NCI-H2081 (cell line): ENCODE measurements at places on chromosomes 6 and 20.
A peak's percentile ranks its signal among the peaks of the same experiment; 100 is the strongest.

- no peak for DNase-seq
Observed at GRCh38 chr6:293193-294174, 1.2 kb downstream of the DUSP22 start.

DNA sequence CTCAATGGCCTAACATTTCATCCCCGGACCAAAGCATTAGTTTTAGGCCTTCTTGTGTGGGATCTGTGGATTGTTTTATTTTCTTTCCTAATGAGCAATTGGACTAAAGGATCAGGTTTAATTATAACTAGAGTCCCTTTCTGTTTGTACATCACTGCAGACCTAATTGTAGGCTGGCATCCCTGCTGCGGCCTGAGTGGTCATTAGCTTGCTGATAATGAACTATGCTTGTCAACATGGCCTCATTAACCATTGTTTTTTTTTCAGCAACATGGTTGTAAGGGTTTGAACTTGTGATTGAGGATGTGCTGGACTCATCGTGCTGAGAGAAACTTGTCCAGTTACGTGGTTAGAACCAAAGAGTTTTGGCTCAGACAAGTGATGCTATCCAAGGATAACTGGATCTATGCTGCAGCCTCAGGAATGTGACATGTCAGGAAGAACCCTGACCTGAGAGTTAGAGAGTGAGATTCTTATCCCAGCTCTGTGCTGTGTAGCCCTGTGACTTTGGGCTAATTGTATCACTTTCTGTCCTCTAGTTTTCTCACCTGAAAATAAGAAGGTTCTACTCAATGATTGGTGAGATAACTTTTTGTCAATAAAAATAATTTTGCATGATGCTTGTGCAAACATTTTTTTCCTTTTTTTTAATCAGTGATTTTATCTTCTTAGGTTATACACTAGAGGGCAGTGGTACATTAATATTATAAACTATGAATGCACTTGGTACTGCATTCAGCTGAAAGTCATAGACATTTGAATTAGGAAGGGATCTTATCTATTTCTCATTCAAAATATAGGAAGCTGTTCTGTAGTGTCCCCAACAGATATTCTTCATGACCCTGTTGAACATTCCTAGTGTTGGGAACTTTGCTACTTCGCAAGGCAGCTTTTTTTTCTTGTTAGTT lies 140.9 kb downstream of the RNF144B start:
- DNase-seq: peak; percentile 13

GRCh38 chr6:57221936-57222742 lies at the start of gene RAB23:
TSS of gene RAB23 (minus strand) at chr6:57222307. CDS start at chr6:57210380, 11,927 bp downstream.
- DNase-seq: peak; percentile 78

GRCh38 chr6:79374308-79374707 lies 139.8 kb upstream of the HMGN3 start:
- no peak for DNase-seq

DNA sequence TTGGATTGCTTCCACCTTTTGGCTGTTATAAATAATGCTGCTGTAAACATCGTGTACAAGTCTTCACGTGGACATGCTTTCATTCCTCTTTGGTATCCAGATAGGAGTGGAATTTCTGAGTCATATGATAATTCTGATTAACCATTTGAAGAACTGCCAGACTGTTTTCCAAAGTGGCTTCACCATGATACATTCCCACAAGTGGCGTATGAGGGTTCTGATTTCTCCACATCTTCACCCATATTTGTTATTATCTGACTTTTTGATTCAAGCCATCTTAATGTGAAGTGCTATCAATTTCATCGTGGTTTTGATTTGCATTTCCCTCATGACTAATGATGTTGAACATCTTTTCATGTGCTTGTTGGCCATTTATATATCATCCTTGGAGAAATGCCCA lies 2.9 kb upstream of the SNRPB start:
- DNase-seq: no peak

GRCh38 chr6:80502871-80503270 lies 396.4 kb downstream of the BCKDHB start:
- DNase-seq: no peak
